ENCODE measurements at places on chromosomes 16 and 17.

DNA sequence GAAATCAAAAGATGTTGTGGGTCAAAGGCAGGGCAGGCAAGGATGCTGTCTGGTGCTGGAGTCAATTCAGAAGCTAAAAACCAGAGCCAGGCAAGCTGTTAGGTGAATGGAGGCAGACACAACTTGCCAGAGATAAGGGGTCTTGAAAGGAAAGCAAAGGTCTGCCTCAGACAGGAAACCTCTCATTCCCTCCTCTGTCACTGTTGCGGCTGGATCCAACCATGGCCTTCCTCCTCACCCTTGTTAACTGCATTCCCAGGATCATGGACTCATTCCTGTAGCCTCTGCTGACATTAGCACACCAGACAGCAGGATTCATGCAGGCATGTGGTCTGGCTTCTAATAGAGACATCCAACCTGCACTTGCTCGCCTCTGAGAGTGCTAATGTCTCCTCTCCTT, 186.7 kb upstream of the HS3ST3A1 start:
- DNase-seq, result no peak

DNA sequence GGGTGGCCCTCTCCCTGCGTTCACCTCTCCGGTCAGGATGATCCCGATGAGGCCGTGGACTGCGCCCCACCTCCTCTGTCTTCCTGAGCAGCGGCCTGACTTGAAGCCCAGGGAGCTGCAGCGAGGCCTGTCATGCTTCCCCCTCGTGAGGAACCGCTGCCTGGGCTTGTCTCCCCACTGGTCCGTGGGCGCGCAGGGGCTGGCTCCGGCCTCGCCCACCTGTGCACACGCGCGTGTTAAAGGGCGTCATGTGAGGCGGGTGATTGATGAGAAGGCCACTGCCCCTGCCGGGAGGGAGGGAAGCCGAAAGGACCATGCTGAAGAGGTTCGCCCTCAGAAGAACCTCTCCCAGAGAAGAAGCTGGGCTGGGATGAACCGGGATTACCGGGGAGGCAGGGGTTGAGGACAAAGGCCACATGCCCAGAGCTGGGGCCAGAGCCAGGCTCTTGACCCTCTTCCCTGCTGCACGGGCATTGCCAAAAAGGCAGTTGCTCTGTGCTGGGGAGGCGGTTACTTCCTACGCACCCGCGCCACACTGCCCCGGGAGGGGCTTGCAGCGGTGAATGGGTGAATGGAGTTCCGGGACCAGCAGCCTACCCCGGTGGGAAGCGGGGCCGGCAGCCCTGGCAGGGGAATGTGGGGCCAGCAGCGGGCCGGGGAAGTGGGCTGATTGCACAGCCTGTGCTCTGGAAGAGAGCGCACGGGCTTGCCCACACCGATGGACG, 85.9 kb upstream of the GSE1 start:
- no peak for DNase-seq

GRCh38 chr16:85491058-85491771, 121.9 kb upstream of the GSE1 start:
- DNase-seq, result peak; percentile 19

GRCh38 chr16:23771642-23772041, 16.8 kb downstream of the CHP2 start:
- DNase-seq, result no peak

GRCh38 chr16:53309457-53309856, 124.8 kb upstream of the RBL2 start:
- no peak for DNase-seq

DNA sequence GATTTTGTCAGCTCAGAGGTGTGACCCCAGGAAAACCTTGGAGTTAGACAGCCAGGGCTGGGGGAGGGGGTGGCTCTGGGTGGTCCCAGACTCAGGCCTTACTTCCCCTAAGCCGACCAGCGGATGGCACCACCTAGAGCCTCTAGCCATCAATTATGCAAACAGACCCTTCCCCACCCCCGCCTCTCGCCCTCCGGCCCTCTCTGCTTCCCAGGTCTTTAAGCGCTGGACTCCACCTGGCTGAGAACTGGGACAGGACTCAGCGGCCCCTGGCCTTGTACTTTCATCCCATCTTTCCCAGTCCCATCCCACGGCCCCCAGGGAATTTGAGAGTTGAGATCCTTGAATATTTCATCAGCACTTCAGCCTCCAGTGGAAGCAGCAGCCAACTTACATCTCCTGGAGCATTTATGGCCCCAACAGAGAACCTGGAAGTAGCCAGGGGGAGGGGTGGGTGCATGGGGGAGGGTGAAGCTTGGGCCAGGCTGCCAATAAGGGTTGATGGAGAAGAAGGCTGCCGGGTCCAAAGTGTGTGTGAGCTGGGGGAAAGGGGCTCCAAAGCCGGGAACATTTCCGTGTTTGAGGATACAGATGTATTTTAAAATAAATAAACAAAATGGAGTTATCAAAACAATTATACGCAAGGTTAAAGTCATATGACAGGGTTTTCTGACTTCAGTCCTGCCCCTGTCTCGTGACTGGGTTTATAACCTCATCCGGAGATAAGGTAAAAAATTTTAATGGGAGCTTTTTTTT, 7.5 kb upstream of the JUP start:
- no peak for DNase-seq

DNA sequence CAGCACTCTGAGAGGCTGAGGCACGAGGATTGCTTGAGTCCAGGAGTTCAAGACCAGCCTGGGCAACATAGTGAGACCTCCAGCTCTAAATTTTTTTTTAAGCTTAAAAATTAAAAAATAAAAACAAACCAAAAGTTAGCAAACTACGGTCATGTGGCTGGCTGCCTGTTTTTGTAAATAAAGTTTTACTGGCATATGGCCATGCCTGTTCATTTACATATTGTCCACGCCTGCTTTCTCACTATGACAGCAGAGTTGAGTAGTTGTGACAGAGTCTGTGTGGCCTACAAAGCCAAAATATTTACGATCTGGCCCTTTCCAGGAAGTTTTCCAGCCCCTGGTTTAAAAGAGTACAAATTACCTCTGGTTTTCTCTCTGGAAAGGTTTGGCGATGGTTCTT, 3.3 kb downstream of the SLX4 start:
- no peak for DNase-seq

GRCh38 chr16:21989133-21989532, 11.8 kb downstream of the PDZD9 start:
- DNase-seq, result no peak

GRCh38 chr17:61774724-61775123, 88.6 kb downstream of the BRIP1 start:
- no peak for DNase-seq

DNA sequence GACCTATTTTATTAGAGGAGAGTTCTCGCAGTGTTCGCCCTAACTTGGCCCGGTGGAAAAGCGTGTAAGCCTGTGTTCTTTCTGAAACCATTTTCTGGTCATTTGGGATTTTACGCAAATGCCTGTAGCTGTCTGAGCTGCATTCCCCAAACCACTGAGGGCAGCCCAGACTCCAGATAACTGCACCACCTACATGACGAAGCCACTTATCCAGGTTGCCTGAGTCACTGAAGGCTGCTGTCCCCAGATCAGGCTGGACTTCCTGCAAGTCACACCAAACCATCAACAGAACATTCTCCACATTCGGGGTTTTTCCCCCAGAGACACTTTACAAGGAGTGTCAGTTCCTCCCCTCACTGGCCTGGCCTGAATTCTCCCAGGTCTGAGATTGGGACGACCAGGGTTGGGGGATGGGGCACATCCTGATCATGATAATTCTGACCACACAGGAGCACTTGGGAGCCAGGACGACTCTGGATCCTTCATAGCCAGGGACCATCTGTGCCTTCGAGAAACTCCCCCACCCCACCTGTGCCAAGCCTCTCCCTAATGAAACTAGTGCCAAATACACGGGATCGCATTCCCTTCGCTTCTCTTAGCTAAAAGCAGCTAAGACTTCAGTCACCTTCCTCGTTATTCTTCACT, 2.3 kb downstream of the RPRML start:
- DNase-seq, result no peak

DNA sequence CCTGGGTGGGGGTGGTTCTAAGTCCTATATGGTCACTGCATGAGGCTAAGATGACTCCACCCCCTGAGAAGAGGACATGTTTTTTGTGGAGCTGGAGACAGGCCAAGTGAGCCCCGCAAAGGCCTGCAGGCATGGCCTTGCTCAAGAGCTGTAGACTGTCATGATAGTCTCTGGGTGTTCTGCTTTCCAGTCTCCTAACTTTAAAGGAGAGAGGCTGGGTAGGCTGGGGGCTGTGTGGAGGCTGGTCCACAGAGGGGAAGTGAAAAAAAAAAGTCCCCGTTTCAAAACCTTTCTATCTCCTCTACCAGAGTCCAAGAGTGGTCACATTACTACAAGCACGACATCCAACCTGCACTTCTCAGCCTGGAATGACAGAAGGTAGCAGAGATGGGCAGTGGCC, 27.1 kb downstream of the CDRT4 start:
- DNase-seq, result no peak

DNA sequence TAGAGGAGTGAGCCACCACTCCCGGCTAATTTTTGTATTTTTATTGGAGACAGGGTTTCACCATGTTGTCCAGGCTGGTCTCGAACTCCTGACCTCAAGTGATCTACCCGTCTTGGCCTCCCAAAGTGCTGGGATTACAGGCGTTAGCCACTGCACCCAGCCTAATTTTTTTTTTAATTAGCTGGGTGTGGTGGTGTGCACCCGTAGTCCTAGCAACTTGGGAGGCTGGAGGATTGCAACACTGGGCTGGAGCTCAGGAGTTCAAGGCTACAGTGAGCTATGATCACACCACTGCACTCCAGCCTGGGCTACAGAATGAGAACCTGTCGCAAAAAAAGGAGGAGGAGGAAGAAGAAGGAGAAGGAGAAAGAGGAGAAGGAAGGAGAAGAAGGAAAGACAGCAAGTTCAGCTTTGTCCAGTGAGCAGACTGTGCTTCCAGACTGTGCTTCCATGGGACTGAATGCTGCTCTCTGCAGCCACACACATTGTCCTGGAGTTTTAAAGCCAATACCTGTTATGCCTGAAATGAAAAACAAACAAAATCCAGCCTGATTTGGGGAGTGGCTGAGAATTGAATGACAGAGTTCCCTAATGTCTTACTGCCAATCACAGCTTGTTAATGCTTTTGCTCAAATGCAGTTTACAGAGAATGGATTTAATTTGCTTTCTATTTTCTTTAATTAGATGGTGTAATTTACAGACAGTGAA, 2.8 kb upstream of the TNFRSF13B start:
- DNase-seq, result no peak

- no peak for DNase-seq
Measured at GRCh38 chr17:69406941-69407340, 7.6 kb upstream of the MAP2K6 start.

DNA sequence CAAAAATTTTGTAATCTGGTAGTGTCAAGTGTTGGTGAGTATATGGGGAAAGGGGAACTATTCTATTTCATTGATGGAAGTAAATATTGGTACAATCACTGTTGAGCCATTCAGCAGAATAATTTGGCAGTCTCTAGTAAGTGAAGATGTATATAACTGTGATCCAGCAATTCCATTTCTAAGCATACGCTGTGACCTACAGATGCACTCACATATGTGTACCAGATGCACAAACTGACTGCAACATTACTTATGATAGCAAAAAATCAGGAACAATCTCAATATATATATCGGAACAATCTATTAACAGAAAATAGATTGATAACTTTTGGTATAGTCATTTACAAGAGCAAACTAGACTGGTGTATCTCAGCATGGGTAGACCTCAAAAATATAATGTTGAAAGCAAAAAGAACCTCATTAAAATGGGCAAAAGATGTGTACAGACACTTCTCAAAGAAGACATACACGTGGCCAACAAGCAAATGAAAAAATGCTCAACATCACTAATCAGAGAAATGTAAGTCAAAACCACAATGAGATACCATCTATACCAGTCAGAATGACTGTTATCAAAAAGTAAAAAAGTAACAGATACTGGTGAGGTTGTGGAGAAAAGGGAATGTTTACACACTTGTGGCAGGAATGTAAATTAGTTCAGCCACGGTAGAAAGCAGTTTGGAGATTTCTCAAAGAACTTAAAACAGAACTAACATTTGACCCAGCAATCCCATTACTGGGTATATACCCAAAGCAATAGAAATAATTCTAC, 20.7 kb downstream of the ADAP2 start:
- no peak for DNase-seq

DNA sequence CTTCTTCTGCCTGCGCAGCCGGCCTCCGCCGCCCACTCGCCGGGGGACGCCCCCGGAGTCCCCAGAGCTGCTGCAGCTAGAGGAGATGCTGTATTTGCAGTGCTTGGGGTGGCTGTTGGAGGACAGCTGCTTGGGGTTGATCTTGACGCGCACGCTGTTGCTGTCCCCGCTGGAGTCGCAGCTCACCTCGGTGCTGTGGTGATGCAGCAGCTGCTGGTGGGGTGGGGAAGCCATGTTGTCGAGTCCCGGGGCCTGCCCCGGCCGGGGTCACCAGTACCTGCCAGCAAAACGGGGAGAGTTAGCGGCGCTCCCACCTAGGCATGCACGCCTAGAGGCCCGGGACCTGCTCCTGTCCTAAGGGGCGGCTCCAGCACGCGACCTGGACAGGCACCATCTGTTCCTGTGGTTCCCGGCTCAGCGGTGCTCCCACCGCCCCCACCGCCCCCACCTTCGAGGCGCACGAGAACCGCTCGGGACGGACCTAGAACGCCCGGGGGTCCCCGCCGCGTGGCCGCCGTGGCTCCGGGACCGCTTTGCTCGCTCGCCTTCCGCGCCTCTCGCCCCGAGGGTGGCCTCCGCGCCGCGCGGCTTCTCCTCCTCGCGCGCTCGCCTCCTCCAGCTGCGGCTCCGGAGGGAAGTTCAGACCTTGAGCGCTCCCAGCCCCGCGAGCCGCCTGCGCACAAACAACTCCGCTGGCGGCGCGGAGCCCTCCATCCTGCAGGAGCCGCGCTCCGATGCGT, 863 bp downstream of the ADCY9 start:
- DNase-seq, result peak; percentile 44

DNA sequence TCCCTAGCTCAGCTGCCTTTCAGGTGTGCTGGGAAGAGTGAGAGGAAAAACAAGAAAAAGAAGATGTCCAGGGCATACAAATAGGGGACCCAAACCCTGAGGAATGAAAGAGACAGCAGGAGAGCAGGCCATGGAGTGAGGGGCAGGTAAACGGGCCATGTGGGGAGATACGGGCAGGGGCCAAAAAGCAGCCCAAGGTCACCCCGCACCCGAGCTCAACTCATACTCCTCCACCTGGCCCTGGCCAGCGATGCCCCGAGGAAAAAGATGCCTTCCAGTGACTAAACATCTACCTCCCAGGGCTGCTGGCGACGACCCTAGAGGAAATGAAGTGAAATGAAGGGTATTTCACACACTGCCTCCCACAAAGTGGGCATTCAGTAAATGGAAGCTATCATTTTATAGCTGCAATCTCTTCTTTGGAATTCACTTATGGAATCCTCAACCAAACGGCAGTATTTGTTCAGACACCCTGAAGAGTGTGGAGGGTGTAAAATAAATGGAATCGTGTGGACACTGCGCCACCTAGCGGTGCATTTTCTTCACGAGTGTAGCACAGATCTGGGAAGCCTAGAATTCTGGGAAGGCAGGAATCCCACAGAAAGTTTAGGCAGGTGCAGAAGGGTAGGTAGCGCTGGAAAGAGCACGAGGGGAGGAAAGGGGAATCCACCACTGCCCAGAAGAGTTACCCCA, 14.9 kb downstream of the ELAC2 start:
- peak; percentile 23 for DNase-seq

DNA sequence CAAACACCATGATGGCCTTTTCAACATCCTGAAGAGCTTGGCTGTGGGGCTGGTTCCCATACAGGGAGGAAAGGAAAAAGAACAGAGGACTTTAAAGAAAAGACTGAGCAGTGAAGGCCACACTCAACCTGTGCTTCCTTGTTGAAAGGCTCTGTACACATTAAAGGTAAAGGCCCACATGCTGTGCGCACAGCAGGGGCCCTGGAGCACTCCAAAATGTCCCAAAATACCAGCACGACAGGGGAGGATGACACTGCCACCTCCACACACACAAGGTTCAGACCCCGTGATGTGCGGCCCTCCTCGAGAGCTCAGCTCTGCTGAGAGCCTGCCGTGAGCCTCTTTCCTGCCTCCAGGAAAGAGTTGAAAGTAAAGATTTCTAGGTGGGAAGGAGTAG, 36.5 kb downstream of the FANCA start:
- DNase-seq, result no peak
